Stimulated activated CD4-positive, alpha-beta T cell treated with anti-CD3 and anti-CD28 coated beads, Interleukin-1b, Interleukin-23, amount 100 ng/mL, for 24 hours (primary cell): ENCODE measurements at places on chromosomes 12 and 14.

DNA sequence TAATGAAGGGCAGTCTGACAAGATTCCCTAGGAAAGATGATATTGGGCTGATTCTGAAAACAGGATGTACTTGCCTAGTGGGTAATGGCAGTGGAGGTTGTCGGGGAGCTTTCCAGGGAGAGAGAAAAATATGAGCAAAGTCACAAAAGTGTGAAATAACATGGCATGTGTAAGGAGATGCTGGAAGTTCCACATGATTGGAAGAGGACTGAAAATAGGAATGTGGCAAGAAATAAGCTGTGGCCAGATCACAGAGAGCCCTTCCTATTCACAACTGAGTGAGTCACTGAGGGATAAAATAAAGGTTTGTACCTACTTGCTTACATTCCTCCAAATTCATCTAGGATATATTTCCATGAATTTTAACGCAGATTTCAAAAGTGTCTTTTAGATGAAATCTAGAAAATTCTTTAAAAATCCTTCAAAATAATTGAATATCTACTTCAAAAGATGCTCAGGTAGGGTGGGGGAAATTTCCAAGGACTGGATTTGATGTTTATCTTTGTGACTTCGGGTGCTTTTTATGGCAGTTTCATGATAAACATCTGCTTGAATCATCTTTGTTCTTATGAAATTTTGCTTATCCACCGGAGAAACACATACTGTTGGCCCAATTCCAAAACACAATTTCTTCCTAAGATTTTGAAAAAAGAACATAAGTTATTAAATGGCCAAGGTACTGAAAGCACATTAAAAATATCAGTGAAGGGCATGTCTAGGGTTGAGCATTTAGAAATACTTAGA is 36.3 kb upstream of the SLC2A13 start:
- DNase-seq, result no peak

DNA sequence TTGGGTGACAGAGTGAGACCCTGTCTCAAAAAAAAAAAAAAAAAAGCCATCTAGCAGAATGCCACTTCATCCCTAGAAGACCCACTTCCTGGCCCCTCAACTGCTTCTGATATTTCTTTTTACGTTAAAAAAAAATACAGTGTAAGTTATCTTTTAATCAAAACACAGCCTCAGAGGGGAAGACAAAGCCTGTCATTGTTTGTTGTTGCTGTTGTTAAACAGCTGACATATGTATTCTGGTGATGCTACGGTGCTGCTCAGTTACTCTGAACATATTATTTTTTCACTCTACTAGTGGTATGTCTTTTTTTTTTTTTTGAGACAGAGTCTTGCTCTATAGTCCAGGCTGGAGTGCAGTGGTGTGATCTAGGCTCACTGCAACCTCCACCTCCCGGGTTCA is 75.4 kb downstream of the PAPLN start:
- no peak for DNase-seq

GRCh38 chr12:569091-569676 is 94.1 kb downstream of the NINJ2 start:
- no peak for DNase-seq

- DNase-seq, result peak; percentile 5
Observed at GRCh38 chr14:78959674-78960264, 789.6 kb downstream of the NRXN3 start.

DNA sequence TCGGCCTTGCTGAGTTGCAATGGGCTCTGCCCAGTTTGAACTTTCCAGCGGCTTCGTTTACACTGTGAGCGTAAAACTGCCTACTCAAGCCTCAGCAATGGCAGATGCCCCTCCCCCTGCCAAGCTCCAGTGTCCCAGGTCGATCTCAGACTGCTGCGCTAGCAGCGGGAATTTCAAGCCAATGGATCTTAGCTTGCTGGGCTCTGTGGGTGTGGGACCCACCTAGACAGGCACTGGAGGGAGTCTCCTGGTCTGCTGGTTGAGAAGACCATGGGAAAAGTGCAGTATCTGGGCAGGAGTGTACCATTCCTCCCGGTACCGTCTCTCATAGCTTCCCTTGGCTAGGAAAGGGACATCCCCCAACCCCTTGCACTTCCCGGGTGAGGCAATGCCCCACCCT is 88.2 kb downstream of the KLHL28 start:
- no peak for DNase-seq

- no peak for DNase-seq
Observed at GRCh38 chr12:26401874-26402273, 206.5 kb downstream of the SSPN start.

DNA sequence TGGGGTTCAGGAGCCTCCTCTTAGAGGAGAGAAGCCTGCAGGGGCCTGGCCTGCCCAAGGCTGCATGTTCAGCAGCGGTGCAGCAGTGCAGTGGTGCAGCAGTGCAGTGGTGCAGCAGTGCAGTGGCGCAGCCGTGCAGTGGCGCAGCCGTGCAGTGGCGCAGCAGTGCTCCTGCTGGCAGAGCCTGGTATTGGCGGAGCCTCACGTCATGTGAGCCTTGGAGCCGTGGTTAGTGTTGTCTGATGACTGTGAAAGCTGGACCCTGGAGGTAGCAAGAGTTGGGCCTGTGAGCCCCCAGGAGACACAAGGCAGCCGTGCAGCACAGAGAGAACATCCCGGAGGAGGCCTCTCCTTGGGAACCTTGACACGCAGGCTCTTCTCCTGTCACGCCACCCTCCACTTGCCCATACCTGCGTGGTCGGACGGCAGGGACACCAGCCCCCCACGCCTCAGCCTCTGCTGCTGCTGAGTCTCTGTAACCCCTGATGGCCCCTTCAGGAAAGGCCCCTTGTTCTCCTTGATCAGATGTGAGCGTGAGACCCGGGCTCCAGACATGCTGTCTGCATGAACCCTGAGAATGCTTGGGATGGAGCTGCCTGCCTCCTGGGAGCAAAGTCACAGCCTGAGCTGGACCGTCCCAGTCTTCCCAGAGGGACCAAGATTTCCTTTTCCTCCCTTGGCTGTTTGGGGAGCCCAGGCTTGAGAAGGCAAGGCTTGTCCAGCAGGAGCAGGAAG is 193.7 kb downstream of the KIF26A start:
- no peak for DNase-seq

GRCh38 chr12:4987076-4988046 is 56.3 kb upstream of the KCNA5 start:
- DNase-seq, result no peak

DNA sequence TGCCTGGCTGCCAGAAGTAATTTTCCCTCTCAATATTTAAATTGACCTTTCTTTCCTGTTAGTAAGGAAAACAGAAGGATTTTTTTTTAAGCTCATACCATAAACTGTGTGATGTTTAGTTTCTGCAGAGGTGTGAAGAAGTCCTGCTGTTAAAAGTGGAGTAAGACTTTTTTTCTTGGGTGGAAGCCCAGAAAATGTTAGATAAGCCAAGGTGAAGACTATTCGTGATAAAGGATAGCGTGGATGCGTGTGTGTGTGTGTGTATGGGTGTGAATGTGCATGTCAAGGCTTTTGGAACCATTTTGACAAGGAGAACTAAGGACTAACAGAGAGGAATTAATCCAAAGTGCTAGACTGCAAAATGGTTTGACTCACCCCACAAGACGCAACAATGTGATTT is 152.9 kb upstream of the SEL1L start:
- no peak for DNase-seq

- DNase-seq, result no peak
Observed at GRCh38 chr14:54086767-54087166, 130.1 kb upstream of the BMP4 start.

- DNase-seq, result no peak
Observed at GRCh38 chr14:103894034-103894722, 34.1 kb upstream of the TDRD9 start.

GRCh38 chr12:1559676-1560091 is 34.7 kb downstream of the FBXL14 start:
- DNase-seq, result no peak

DNA sequence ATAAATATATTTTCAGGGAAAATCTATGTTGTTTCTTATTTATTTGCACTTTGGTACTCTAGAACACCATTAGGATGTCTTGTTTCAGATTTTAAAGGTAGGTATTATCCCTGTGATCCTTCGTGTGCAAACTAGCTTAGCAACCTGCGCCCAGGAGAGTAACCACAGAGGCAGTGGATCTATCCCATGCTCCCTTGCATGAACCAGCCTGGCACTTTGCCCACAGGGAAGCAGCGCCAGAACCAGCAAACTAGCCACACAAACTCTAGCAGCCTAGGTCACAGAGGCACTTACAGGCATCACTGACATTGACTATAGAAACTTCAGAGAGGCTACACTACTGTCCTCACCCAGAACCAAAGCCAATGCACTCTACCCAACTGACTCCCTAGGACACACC is 76.1 kb downstream of the TSHR start:
- DNase-seq, result no peak

GRCh38 chr12:67774983-67775587 is 126.5 kb downstream of the DYRK2 start:
- DNase-seq, result no peak

DNA sequence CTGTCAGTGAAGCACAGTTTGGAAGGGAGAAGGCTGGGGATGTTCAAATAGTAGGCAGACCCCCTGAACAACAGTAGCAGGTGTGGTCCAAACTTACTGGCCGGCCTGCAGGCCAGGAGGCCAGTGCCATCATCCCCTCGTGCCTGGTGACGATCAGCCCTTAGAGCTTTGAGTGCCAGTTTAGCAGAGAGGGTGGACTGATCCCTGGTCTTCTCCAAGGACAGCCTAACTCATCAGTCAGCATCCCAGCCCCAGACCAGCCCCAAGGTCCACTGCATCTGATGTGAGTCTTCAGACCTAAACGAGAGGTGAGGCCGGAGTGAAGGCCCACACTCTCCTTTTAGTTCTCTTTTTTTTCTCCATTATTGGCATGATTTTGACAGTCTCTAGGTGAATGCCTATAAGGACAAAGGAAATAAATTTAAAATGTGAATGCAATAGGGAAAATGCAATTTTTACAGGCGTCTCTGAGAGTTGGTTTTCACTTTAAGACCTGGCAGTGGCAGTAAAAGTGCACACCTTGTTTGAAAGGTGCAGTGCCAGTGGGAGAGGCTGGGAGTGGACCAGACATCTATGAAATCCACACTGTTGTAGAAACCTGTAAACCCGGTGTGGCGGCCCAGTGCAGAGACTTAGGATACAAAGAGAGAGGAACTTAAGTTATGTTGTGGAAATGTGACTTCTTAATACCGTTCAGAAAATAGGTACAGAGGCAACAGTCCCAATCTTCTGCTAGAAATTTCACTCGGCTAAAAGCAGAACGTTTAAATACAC is 311.2 kb downstream of the CACNA1C start:
- DNase-seq, result no peak

DNA sequence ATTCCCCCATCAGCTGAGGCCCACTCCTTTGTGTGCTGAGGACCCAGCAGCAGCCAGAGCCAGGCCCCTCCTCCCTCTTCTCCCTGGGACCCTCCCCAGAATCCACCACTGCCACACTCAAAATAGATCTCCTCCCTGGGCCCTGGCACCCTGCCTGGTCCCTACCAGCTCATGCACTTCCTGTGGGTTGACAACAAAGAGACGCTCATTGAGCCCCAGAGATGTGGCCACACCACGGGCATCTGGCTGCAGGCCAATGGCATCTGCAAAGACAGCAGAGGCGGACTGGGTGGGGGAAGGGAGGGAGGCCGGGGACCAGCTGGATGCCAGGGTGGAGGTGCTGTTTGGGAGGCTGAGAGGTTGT is 16.0 kb upstream of the ENDOU start:
- no peak for DNase-seq

DNA sequence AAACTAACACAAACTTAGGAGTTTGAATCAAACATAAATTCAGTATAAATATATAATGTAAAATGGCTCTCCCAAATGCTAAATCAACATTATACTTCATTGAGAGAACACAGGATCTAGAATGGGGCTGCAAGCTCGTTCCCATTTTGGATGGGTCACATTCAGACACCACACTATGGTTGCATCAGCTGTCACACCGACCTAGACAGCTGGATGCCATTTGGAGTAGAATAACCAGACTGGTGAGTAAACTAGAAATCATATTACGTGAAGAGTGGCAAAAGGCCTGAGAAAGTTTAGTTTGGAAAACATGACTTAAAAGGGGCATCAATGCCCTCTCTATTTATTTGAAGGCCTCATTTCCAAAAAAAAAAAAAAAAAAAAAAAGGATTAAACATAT is 430.4 kb downstream of the NPAS3 start:
- no peak for DNase-seq

GRCh38 chr12:2639020-2639298 is 155.8 kb upstream of the FKBP4 start:
- DNase-seq, result no peak

DNA sequence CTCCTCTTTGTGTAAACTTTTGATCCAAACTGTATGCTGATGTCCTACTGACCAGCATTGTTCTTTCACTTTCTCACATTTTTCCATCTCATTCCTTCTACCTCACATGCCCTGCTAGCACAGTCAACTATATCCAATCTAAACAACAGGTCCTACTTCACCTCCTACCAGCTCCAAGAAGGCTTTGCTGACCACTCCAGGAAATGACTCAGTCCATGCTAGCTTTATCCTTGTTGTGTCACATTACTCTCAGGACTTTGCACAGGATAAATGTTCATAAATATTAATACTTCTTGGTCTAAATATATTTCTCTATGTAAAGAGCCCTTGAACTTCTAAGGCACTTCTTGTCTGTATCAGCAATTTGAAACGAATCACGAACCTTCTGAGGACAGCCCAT is 64.9 kb upstream of the PCED1B start:
- no peak for DNase-seq

- DNase-seq, result no peak
Observed at GRCh38 chr12:81347404-81347803, 269.5 kb downstream of the ACSS3 start.

DNA sequence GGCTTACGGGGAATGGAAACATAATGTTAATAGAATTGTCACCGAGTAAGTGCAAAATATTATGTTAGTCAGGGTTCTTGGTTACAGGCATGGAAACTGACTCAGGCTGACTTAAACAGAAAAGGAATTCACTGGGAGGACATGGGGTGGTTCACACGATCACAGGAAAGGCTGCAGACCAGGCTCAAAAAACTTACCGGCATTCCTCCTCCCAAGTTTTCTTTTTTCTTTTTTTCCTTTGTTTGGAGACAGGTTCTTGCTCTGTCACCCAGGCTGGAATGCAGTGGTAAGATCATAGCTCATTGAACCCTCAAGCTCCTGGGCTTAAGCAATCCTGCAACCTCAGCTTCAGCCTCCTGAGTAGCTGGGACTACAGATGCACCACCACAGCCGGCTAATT is 11.9 kb upstream of the UBE2N start:
- DNase-seq, result no peak
